Muscle of leg (tissue), 16 donors: ENCODE measurements at places on chromosomes 1 and 21. TPM values are rescaled to one million over a fixed set of nuclear protein-coding genes. Genes with fewer than 3 reads are reported as not detected.

DNA sequence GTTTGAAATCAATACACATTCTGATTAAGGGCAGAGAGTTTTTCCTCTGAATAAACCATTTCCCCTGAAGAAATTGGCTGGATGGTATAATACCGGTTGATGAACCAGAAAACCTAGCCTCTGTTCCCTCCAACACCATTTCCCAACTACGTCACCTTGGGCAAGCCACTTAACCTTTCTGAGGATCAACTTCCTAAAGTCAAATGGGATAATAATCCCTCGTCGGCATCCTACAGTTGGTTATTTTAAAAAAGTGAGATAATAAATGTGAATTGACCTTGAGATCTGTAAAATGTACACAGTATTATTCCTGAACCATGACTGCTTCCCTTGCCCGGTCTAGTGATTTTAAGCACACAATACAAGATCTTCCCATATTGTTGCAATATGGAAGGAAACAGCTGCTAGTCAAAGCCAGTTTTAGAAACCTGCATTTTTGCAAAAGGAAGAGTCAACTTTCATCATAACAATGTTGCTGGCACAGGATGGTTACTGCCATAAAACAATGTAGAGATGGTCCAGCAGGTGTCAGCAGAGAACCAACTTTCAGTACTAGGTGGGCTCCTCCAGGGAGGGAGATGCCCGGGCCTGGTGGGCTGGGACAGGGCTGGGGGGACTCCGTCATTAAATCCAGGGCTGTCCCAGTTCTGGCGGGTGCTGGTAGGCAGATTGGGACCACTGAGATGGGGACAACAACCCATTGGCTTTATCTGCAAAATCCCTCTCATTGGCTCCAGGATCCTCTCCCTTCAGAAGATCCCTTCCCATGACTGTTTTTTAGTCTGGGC, 5.2 kb upstream of the HLX start:
- peak; percentile 87 for DNase-seq

DNA sequence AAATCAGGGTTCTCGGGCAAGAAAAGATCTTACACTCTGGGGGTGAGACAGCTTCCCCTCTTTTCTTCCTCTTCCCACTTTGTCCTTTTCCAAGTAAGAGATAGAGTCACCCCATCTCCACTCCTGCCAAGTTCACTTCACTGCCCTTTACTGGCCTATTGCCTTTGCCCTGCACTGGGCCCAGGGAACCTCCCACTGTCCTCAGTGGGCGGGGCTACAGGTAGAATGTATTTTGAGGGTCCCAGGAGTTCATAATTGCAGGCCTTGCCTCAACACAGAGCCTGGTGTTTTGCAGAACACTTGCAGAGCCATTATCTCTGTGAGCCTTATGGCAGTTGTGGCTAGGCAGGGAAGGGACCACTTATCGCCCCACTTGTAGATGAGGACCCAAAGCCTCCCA, 3.3 kb downstream of the AMPD2 start:
- no peak for DNase-seq

DNA sequence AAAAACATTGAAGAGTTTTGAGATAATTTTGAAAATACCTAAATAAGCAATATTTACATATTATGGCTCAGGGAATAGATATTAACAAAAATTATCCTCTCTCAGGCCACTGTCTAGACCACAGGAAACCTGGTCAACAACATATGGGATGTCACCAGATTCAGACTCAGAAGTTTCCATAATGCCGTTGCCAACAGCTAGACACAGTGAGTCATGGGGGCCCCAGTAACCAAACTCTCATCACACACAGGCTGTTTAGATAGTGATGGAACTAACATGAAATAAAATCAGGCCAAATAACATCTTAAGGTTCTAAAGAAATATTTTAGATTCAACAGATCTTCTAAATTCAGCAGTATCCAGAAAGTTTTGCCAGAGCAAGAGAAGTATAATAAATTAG, 681.7 kb upstream of the ADAMTS5 start:
- DNase-seq = peak; percentile 56

TOE1 gene
- polyA plus RNA-seq = 7.8 TPM

KCTD3 gene
- polyA plus RNA-seq = 36.3 TPM

SDCCAG8 gene
- 21.9 TPM for polyA plus RNA-seq

IRF2BP2 gene
- 76.3 TPM for polyA plus RNA-seq

FAM163A gene
- 0.27 TPM for polyA plus RNA-seq
